ENCODE measurements at places on chromosomes 11 and 22.

GRCh38 chr11:57302489-57302888, 22.3 kb downstream of the TNKS1BP1 start:
- no peak for DNase-seq

DNA sequence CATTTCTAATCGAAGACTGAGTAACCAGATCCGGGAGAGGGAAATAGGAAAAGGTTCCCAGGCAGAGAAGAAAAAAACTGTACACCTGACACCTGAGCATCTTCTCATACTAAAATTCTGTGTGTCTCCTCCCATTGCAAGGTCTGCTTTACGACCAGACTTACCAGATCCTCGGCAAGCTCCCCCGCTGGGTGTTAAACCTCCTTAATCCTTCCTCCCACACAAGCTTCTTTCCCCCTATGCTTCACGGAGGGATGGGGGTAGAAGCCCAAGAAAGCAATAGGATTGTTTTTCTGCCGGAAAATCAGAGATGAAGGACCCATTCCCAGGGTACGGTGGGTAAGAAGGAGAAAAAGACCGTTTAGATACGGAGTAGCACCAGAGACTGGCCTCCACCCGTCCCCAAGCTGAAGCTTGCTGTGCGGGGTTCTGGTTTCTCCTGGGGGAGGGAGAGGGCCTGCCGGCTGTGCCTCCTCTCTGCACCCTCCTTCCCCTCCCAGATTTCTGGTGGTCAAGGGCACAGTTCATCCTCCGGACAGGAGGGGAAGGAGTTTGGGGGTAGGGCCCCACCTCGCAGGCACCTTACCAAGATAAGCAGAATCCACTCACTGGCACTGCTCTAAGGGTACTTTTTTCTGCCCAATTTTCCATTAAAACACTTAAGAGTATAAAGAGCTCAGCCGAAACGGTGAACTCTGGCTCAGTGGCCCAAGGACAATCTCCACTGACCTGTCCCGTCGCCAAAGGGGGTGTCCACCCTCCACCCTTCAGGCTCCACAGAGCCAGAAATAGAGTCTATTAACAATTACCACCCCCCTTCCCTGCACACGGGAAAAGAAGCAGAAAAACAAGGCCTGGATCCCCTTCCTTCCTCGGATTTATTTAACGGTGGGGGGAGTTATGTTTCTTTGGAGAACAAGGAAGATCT, 1.2 kb downstream of the TOB2 start:
- DNase-seq, result peak; percentile 23

DNA sequence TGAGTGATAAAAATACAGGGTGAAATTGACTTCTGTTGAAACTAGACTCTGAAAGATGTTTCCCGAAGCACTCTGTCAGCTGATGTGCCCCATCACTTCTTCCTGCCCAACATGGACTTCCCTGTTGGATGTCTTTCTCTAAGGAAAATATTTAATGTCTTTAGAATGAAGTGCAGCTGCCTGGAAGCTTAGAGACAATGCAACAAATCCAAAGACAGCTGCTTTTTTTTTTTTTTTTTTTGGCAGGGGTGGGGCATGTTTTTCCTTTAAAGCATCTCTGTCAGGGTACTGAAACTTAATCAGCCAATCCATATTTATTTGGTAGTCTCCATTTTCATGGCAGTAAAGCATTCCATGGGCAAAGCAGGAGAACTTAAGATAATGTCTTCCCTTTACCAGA, 5.9 kb downstream of the JAM3 start:
- no peak for DNase-seq

DNA sequence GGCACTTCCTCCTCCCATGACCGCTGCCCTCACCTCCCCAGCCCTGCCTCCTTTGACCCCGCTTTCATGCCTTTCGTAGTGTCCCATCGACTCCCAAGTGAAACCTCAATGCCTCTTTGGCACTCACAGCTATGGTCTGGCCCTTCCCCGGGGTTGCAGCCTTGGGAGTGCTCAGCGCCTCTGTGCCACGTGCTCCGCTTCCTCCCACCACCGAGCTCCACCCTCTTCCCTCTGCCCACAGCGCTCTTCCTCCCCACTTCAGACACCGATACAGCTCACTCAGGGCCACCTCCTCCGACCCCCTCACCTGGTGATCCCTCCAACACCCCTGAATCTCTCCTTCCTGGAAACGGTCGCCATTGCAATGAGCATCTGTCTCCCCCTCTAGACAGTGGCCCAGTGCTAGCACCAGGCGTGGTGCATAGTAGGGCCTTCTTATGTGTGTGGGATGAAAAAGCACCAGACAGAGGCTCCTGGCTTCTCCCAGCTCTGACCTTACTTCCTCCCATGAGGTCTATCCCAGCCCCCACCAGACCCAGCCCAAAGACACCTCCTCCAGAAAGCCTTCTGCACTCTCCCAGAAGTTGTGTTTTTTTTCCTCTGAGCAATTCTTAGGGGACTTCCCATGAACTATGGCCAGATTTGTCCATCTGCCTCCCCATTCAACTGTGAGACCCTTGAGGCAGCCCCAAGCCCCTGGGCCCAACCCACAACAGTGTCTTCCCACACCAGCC, 16.4 kb upstream of the SCGB1A1 start:
- DNase-seq, result no peak

DNA sequence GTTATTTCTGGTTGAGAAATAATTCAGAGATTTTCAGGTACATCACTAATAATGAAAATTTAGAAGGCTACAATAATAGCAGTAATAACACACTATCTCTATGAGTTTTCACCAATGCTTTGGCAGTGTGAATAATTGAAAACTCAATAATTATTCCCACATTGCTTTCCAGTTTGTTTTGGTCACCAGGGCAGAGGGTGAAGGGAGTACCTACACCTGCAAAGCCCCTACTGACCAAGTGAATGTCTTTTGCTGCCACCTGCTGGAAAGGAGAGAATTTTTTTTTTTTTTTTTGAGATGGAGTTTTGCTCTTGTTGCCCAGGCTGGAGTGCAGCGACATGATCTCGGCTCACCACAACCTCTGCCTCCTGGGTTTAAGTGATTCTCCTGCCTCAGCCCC, 3.2 kb downstream of the NELL1 start:
- DNase-seq, result no peak

- no peak for DNase-seq
Observed at GRCh38 chr11:2447951-2448650, 3.3 kb downstream of the KCNQ1 start.

DNA sequence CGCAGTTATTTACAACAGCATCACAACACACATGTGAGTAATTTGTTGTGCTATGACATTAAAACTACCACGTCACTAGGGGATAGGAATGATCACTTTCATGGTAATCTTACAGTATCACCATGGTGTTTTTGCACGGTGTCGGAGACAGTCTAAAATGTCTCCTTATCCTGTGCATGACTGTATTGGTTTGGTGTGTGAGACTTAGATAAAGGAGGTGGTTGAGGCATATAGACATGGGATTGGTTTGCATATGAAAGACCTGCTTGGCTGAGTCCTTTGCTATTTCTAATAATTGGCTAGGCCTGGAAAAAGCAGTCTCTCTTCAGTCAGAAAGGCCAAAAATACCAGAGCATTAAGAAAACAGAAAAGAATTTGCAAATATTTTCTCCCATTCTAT, 30.2 kb downstream of the MSANTD4 start:
- no peak for DNase-seq

DNA sequence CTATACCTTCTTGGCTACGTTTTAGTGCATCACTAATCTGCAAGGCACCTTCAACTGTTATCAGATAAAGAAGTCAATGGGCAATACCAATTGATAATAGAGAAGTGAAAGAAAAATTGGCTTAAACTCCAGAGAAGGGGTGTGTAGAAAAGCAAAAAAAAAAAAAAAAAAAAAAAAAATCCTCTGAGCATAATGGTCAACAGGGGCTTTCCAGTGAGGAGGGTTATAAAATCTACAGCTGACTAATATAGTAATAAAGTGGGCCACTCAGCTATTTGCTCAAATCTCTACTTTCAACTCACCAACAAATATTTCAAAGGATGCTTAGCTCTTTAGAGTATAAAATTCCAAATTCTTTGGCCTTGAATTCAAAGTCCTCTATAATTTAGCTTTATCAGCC, 77.8 kb downstream of the APOL5 start:
- no peak for DNase-seq

DNA sequence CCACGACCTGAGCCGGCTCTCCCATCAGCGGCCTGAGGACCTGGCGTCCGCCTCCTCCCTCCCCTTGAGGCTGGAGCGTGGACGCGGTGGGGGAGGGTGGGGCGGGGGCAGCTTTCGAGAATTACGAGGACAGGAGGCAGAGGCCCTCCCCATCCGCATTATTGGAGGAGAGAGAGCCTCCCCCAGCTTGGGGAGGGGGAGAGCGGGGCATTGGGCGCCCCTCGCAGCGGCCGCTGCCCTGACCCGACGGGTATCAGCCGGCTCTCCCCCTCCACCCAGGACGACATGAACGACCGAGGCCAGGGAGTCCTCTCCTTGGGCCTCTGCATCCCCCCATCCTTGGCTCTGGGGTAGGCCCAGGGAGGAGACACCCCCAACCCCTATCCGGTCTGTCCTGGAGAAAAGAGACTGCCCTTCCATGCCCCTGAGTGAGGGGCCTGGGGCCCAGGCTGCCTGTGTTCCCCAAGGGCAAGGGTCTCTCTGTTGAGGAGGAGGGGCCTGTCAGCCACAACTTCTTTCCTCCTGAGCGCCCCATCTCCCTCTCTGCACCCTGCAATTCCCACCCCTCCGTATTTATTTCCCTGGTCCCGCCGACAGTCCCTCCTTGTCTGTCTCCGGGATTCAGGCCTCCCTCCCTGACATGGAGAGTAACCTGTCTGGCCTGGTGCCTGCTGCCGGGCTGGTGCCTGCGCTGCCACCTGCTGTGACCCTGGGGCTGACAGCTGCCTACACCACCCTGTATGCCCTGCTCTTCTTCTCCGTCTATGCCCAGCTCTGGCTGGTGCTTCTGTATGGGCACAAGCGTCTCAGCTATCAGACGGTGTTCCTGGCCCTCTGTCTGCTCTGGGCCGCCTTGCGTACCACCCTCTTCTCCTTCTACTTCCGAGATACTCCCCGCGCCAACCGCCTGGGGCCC, 495 bp downstream of the GPR137 start:
- no peak for DNase-seq

DNA sequence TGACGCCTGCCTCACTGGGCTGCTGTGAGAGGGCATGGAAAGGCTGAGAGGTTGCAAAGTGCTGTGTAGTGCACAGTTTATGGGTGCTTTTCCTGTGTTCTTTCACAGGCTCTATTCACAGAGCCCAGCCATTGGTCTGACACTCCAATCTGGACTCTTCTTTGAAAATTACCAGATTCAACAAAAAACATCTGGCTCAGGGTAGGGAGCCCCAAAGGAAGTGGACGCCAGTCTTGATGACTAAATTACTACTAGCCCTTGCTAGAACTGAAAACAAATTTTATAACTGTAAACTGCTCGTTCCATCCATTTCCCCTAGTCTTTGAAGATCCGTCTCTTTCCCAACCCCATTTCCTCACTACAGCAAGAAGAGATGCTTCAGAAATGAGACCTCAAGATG, 178.6 kb downstream of the TENM4 start:
- no peak for DNase-seq

- peak; percentile 39 for DNase-seq
Observed at GRCh38 chr11:119085437-119085847, 761 bp downstream of the HMBS start.

- DNase-seq, result no peak
Observed at GRCh38 chr11:90491466-90491865, 268.6 kb upstream of the CHORDC1 start.

GRCh38 chr22:32920734-32921133, 119.2 kb downstream of the TIMP3 start:
- DNase-seq, result no peak

- DNase-seq, result no peak
Observed at GRCh38 chr22:44364751-44365130, 52.0 kb upstream of the SHISAL1 start.

- no peak for DNase-seq
Observed at GRCh38 chr22:20413217-20414058, 19.5 kb downstream of the ZNF74 start.

DNA sequence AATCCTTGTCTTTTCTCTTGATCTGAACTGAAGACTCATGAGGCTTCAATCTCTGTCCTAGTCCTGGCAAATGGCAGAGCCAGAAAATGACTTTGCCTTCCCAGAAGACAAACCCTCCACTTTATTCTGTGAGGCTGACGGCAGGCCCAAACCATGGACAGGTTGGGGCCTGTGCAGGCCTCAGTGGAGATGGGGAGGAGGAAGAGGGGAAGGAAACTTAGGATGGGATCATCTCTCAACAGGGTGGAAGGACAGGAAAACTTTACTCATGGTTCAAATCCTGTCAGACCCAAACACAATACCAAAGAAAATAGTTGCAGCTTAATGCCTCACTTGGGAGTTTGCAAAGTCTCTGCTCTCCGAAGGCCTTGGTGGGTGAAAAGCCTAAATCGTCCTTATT, 9.8 kb downstream of the RPL27A start:
- no peak for DNase-seq

DNA sequence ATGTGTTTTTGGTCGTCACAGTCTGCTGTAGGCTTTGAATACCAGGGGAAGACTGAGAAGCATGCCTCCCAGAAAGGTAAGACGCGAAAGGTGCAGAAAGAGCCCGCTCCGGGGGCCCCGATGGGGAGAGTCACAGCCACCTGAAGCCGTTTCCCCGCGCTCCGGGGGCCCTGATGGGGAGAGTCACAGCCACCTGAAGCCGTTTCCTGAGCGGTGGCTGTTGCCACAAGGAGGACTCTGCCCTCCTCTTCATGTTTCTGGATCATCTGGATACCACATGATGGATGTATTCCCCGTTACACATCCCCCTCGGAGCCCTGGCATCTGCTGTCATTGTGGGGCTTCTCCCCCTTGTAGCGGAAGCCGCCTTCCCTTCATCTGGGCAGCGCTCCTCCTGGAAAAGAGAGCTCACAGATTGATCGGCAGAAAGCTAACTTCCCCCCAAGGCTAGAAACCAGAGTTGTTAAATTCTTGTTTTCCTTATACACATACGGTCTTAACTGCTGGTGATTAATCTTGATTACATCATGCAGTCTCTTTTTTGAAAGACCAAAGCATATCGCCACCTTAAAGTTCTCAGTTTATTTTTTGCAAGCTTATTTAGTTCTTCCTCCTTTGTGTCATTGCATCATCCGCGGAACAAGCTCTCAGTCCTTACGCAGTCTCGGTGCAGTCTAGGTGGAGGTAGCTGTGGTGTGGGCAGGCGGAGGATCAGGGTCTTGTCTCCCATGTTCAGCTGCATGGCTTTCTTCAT, 17.5 kb downstream of the CTTN start:
- DNase-seq, result no peak

GRCh38 chr22:24994070-24994763, 41.7 kb downstream of the KIAA1671 start:
- no peak for DNase-seq

GRCh38 chr11:32852207-32852606, 22.5 kb downstream of the PRRG4 start:
- no peak for DNase-seq

DNA sequence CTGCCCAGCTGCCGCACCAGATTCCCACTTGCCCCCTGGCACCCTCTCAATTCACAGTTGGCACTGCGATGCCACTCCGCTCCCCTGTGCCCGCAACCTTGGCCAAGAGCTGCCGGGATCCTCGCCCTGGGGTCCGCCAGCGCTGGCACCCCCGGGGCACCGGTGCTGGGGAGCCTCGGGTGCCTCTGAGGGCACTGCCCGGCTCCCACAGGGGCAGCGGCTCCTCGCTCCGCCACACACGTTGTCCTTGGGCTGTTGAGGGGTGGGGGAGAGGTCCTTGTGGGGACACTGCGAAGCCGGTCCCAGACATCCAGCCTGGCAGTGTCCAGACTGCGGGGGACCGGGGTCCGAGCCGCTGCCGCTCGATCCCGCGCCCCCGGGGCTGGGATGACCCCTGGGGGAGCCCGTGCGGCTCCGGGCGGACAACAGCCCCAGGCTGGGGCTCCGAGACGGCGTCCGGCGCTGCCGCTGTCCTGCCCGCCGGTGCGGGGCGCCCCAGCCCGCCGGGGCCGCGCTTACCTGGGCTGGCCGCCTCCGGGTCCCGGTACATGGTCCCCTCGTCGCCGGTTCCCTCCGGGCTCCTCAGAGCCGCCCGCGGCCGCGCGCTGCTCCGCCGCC, 496 bp downstream of the SYT7 start:
- no peak for DNase-seq
